ENCODE measurements at places on chromosomes 7 and 10.

DNA sequence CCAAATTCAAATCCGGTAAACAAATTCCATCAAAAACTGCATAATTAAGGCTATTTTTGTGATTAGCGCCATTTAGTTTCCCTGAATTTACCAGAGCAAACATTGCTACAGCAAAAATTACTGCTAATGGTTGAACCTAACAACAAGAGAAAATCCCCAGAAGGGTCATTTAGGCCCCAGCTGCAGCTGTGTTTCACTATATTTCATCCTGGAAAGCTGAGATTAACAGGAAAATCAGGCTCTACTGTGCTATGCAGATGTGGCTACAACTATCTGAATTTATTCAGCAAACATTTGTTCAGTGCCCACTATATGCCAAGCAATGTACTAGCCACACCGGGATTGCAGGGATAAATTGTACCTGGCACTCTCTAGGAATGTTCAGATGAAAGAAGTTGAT, 104.0 kb downstream of the PON1 start:
- no peak for DNase-seq

- peak; percentile 87 for DNase-seq
Observed at GRCh38 chr10:102802920-102803534, 34.2 kb downstream of the CYP17A1 start.

- DNase-seq, result peak; percentile 26
Observed at GRCh38 chr10:86642499-86642898, 11.8 kb upstream of the OPN4 start.

DNA sequence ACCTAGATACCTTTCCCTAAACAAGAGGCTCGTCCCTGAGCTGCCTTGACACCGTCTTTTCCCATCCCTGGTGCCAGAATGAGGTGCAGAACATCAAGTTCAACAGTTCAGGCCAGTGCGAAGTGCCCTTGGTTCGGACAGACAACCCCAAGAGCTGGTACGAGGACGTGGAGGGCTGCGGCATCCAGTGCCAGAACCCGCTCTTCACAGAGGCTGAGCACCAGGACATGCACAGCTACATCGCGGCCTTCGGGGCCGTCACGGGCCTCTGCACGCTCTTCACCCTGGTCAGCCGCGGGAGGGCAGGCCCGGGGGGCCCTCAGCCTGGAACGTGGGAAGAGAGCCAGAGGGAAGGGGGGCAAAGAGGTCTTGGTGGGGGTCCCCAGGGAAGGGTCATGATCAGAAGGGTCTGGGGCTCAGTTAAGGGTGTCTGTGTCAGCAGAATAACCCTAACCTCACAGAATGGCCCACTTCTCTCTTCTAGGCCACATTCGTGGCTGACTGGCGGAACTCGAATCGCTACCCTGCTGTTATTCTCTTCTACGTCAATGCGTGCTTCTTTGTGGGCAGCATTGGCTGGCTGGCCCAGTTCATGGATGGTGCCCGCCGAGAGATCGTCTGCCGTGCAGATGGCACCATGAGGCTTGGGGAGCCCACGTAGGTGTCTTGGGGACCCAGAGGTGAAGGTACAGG, 16.8 kb downstream of the SMO start:
- DNase-seq, result no peak

DNA sequence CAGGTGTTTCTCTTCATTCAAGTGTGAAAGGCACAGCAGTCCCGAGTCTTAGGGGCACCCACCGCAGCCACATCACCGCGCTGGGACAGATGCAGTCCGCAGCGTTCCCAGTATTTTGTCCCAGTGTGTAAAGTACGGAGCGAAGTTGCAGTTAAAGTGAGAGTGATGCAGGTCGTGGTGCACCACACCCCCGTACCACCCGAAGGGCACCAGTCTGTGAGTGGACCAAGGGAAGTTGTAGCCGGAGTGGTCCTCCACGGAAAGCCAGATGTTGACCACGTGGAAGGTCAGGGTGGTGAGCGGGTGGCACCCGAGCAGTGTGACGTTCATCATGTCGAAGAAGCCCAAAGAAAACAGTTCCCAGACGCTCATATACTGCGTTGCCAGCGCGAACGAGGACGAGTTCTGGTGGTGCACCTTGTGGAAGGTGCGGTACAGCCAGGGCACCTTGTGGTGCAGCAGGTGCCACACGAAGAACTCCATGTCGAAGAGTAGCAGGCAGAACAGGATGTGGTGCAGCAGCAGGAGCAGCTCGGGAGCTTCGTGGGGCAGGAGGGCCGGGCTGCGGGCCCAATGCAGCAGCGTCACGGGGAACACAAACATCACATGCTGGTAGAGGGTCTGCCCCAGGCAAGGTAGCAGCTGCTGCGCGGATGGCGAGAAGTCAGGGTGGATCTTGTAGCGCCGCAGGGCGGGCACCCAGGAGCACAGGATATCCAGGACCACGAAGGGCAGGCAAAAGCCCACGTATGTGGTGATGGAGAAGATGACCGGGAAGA, 526 bp downstream of the CH25H start:
- peak; percentile 51 for DNase-seq

- DNase-seq, result no peak
Observed at GRCh38 chr7:43240565-43240964, 128.1 kb downstream of the HECW1 start.

DNA sequence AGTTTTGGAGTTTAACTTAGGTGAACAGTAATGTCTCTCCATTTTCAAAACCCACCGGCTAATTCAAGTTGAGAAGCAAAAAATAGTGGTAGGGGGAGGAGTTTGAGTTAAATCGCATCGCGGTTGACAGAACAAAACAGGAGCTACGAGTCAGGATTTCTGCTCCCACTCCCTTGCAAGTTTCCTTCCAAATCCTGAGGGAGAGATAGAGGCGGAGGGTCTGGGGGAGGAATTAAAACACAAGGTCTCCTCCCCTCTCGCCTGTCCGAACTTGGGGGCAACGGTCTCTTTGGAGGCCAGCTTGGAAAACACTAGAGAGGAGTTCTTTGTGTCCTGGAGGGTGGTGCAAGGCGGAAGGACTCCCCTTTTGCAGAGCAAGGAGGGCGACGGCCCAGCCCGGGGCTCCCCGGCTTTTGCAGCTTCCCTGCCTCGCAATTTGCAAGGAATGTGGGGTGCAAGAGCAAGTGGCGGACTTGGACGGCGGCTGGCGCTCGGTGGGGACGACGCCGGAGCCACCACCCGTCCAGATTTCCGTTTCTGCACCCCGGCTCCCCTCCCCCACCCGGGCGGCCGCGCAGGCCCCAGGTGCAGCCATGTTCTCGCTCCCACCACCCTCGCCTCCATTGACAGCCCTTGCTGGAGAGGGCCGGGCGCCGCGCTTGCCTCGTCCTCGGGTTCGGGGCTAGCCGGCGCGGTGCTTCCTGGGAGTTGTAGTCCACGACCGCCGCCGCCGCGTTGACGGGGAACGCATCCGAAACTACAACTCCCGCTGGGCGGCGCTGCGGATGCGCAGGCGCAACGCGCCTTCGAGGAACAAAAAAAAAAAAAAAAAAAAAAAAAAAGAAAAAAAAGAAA, 454 bp upstream of the GTF2I start:
- peak; percentile 99 for DNase-seq

GRCh38 chr10:111762114-111762513, 421.5 kb downstream of the GPAM start:
- no peak for DNase-seq

GRCh38 chr7:92749832-92750446, 86.4 kb downstream of the CDK6 start:
- DNase-seq, result no peak

- no peak for DNase-seq
Observed at GRCh38 chr7:21579341-21580072, 36.7 kb downstream of the DNAH11 start.

DNA sequence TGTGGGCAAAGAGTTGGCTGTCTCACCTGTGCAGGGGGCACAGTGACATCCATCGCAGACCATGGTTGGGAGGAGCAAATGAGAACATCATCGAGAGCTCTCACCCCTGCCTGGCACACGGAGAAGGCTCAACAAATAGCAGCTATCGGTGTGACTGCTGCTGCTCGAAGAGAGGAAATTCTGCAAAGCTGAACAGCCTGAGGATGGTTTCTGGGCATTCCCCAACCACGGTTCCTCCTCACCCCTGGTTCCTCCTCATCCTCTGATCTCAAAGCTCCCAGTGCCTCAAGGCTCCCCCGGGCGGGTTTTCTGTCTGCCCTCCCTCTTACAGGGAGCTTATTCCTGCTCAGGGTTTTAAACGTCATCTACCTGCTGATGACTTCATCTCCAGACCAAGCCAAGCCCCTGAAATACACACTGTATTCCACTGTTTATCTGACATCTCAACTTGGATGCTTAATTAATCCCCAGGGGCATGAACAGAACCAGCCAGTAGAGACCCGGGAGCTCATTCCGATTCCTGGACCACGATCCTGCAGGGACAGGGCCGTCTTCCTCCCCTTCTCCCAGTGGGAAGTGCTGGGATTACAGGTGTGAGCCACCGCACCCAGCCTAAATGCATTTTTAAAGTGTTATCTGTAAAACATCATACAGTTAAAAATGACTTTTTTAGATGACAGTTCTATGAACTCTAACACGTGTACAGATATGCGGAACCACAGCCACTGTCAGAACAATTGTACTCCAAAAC, 19.5 kb upstream of the NOM1 start:
- DNase-seq, result no peak

DNA sequence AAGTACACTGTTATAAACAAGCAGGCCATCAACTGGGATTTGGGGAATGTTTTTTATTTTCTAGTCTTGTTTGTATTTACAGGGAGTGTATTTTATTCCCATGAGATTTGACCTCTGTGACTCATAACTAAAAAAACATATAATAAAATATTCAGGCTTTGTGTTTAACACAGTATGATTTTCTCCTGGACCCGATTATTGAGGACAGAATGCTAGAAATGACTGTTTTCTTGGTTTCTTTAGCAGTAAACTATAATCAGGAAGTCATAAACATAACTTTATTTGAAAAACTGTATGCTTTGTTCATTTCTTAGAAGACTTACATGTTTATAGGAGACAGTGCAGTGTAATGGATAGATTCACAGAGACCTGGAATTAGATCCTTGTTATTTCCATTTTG, 2.1 kb downstream of the NHLRC2 start:
- no peak for DNase-seq

DNA sequence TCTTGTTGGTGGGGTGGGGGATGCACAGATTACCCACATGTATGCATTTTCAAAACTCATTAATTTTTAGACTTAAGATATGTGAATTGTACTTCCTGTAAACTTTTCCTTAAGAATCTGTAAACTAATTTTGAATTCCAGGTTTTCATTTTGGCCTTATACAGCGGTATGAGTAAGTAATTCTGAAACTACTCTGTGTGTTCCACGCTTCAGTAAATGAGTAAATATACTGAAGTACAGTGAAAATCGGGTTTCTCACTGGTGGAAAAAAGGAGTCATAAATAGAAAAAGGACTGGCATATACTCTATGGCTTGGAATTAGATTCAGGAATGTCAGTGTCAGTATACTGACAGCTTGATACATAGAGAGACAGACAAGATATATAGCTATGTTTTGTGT, 72.8 kb downstream of the CTTNBP2 start:
- no peak for DNase-seq

GRCh38 chr7:13151978-13152377, 464.5 kb downstream of the ARL4A start:
- DNase-seq, result peak; percentile 4

- no peak for DNase-seq
Observed at GRCh38 chr10:22618078-22618785, 96.1 kb downstream of the PIP4K2A start.

DNA sequence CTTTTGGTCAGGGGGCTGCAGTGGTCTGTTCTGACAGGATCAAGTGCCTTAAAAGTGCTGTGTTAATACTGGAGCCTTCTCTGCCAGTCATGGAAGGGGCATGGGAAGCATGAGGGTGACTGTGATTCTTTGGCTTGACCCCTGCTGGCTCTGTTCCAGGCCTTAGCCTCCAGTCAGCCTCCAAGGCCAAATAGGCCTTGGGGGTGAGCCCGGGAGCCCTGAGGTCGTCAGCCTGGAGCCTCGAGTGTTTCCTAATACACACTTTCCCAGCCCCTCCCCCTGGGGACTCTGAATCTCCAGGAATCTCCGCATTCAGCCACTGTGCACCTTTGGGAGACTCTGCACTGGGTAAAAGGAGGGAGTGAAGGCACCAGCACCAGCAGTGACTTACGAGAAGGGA, 10.0 kb downstream of the HKDC1 start:
- no peak for DNase-seq

- no peak for DNase-seq
Observed at GRCh38 chr7:36944838-36945237, 220.5 kb upstream of the AOAH start.

GRCh38 chr7:54888067-54888733, 129.2 kb upstream of the SEC61G start:
- DNase-seq, result peak; percentile 34

DNA sequence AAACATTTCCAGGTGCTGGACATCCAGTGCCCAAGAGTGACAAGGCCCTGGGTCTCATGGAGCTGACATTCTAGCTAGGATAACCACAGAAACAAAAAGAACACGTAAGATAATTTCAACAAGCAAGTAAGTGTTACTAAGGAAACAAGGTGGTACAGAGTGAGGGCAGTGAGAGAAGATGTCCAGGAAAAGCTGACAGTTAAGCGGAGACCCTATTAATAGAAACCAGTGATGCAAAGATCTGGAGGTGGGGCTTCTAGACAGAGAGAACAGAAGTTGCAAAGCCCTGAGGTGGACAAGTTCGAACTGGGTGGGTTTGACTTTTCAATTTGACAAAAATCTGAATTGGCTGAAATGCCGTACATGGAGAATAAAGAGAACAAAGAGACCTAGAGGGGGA, 96.3 kb downstream of the TRIL start:
- DNase-seq, result no peak

DNA sequence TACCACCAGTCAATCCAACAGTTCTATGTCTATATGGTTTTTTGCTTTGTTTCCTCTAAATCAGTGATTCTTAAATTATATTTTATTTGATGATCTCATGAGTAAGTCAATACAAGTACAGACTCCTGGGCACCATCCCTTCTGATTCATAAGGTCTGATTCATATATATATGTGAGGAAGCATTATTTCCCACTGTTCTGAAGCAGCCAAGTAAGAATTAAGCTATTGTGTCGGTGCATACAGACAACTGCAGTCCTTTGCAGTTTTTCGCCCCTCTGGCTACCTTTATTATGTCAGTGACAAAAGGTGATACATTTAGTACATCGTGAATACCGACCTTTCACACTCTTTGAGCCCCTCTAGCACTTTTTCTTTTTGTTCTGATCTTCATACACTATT, 1079.6 kb upstream of the C7orf33 start:
- DNase-seq, result peak; percentile 14

- DNase-seq, result no peak
Observed at GRCh38 chr7:12765431-12766100, 78.1 kb downstream of the ARL4A start.

DNA sequence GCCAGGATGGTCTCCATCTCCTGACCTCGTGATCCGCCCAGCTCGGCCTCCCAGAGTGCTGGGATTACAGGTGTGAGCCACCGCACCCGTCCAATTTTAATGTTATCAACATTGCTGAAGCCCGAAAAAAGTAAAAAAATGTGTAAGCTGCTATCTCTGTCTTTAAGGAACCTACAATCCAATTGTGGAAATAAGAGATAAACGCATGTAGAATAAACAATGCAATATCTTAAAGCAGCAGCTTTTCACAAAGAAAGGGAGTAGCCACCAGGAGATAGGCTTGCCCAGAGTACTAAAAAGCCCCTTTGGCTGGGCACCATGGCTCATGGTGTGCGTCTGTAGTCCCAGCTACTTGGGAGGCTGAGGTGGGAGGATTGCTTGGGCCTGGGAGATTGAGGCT, 282.9 kb upstream of the LYZL1 start:
- no peak for DNase-seq

Data from astrocyte of the hippocampus (primary cell).